Natural killer cell treated with Interleukin-12 subunit alpha and Interleukin-12 subunit beta and Interleukin-15 and Interleukin-18, amount 100 ng/mL, for 72 hours (primary cell): ENCODE measurements at places on chromosomes 2 and 18. TPM values are rescaled to one million over a fixed set of nuclear protein-coding genes. Genes with fewer than 3 reads are reported as not detected.

LOXHD1 gene
- not detected for total RNA-seq

NFATC1 gene
- 34.4 TPM for total RNA-seq

IL36A gene
- total RNA-seq = not detected

SERPINB13 gene
- not detected for total RNA-seq

KIF1A gene
- total RNA-seq = 0.45 TPM

NDUFS1 gene
- total RNA-seq = 78.0 TPM

AKAIN1 gene
- not detected for total RNA-seq

TXNDC2 gene
- total RNA-seq = not detected

GTF2A1L gene
- not detected for total RNA-seq

RNF152 gene
- 0.73 TPM for total RNA-seq

PTGR3 gene
- total RNA-seq = 20.0 TPM

CASP10 gene
- total RNA-seq = 17.5 TPM

FHL2 gene
- 0.95 TPM for total RNA-seq

GDF7 gene
- total RNA-seq = 0.02 TPM

ITGA6 gene
- total RNA-seq = 36.9 TPM

CXXC1 gene
- total RNA-seq = 108 TPM

LYG1 gene
- 3.0 TPM for total RNA-seq

ZAP70 gene
- 191 TPM for total RNA-seq

DNAH7 gene
- total RNA-seq = 0.02 TPM

TUBB8B gene
- not detected for total RNA-seq

DCDC2C gene
- total RNA-seq = not detected

CNRIP1 gene
- total RNA-seq = not detected

GPR39 gene
- not detected for total RNA-seq

SULT1C2 gene
- not detected for total RNA-seq

OTX1 gene
- 0.75 TPM for total RNA-seq

IL36RN gene
- not detected for total RNA-seq

PTPRN gene
- total RNA-seq = not detected

SPC25 gene
- 30.3 TPM for total RNA-seq

NR4A2 gene
- 4.2 TPM for total RNA-seq

CAVIN2 gene
- total RNA-seq = not detected

FANCL gene
- 28.0 TPM for total RNA-seq

GLI2 gene
- 0.38 TPM for total RNA-seq

ZC3H8 gene
- 34.7 TPM for total RNA-seq

RANBP2 gene
- 79.3 TPM for total RNA-seq

SLC23A3 gene
- 2.4 TPM for total RNA-seq

ALKAL2 gene
- 1.1 TPM for total RNA-seq

ALPP gene
- total RNA-seq = not detected

SLC25A12 gene
- total RNA-seq = 23.0 TPM

TANK gene
- 346 TPM for total RNA-seq

CELF4 gene
- total RNA-seq = not detected

PHLPP1 gene
- total RNA-seq = 8.3 TPM

KATNAL2 gene
- total RNA-seq = 0.95 TPM

ELAC1 gene
- 8.2 TPM for total RNA-seq

ROCK1 gene
- 68.1 TPM for total RNA-seq

CLEC4F gene
- 23.5 TPM for total RNA-seq

CDH20 gene
- not detected for total RNA-seq

CERKL gene
- total RNA-seq = not detected
